ENCODE measurements at places on chromosomes 3 and 15.

- H3K27me3 ChIP-seq: no peaks in the 10 kb centered on the region
- no peak overlapping the region for H3K4me3 ChIP-seq
- no peaks in the 10 kb centered on the region for H3K4me1 ChIP-seq
- H3K27ac ChIP-seq: no peak overlapping the region
These were observed 869 bp downstream of the PLA1A start for GRCh38 chr3:119598410-119599098.

GRCh38 chr3:127758013-127758412 is 64.3 kb downstream of the MGLL start:
- H3K27me3 ChIP-seq: no peaks in the 10 kb centered on the region
- no peak for DNase-seq
- H3K36me3 ChIP-seq: no peaks in the 10 kb centered on the region
- no peak overlapping the region for H3K4me3 ChIP-seq
- H3K27ac ChIP-seq: no peak overlapping the region

GRCh38 chr3:129314386-129315222 is 35.9 kb downstream of the HMCES start:
- peaks cover 15% of the 10 kb centered on the region for H3K4me1 ChIP-seq
- H3K36me3 ChIP-seq: no peaks in the 10 kb centered on the region
- peak; percentile 85 for DNase-seq
- H3K4me3 ChIP-seq: peak overlapping the region; percentile 94

DNA sequence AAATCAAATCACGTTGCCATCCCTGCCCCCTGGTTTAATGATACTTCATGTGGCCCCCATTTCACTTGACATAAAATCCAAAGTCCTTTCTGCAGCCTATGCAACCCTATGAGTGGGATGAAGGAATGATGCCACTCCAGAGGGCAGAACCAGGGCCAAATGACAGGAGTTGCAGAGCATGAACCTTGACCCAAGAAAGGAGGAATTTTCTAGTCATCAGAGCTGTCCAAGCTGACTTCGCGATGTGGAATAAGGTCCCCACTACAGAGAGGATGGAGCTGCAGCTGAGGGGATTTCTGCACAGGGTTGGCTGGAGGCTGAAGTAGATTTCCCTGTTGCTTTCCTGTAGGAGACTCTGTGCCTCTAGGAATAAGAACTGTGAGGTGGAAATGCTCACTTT is 15.8 kb upstream of the EPHB3 start:
- H3K27ac ChIP-seq: no peak overlapping the region
- no peak overlapping the region for H3K4me3 ChIP-seq
- H3K4me1 ChIP-seq: no peaks in the 10 kb centered on the region

- no peaks in the 10 kb centered on the region for H3K4me1 ChIP-seq
- no peak for DNase-seq
- no peak overlapping the region for H3K4me3 ChIP-seq
- no peaks in the 10 kb centered on the region for H3K36me3 ChIP-seq
These were observed 39.6 kb downstream of the DPH6 start for GRCh38 chr15:35506272-35506870.

DNA sequence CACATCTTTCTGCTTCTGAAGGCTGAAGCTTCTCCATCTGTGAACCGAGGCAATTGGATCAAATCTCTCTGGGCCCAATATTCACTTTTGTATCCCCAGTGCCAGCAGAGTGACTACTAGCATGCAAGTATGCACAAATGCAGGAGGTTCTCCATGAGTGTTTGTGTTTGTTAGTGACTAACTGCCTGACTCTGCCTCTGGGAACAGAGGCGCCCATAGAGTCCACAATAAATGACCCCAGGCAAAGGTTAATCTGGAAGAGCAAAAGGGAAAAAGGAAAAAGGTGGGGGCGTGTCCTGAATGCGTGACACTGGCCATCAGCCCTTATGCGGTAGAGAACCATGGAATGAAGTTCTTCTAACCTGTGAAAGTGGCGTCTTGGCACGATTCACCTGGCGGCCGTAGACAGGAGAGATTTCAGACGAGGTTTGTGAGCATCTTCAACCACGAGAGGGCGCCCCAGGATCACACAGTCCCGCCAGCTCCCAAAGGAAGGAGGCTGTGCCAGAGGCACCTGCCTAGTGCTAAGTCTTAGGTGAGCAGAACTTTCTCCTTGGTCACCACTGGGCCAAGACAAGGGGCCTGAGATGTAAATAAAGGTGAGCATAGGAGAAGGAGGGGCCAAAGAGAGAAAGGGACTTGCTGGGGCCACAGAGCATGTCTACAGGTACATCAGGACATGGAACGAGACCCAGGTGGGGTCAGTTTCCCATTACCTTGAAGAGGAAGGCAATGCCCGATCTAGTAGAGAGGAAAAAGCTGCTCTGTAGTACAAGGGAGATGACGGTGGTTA is 44.2 kb downstream of the RBPMS2 start:
- no peaks in the 10 kb centered on the region for H3K4me1 ChIP-seq
- H3K4me3 ChIP-seq: no peak overlapping the region
- H3K27me3 ChIP-seq: no peaks in the 10 kb centered on the region
- no peaks in the 10 kb centered on the region for H3K36me3 ChIP-seq

DNA sequence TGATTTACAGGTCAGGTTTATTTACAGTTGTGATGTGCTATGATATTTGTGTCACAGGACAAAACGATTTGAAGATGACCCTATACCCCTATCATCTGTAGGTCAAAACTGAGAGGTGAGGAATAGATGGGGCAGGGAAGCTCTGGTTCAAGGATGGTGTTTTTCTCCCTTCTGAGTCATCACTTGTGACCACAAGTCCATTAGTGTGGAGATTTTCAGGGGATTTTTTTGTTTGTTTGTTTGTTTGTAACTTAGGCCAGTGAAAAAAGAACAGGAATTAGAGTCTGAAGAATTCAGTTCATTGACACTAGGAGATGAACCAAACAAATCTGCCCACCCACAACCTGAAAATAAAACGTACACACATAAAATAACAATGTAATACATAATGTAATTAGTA is 62.7 kb upstream of the FAM98B start:
- no peaks in the 10 kb centered on the region for H3K4me1 ChIP-seq
- no peak overlapping the region for H3K4me3 ChIP-seq
- H3K36me3 ChIP-seq: no peaks in the 10 kb centered on the region
- no peak for DNase-seq
- no peak overlapping the region for H3K27ac ChIP-seq
- no peaks in the 10 kb centered on the region for H3K27me3 ChIP-seq

- H3K4me1 ChIP-seq: no peaks in the 10 kb centered on the region
- H3K4me3 ChIP-seq: peak overlapping the region; percentile 84
- no peaks in the 10 kb centered on the region for H3K27me3 ChIP-seq
These were observed 1.4 kb downstream of the DNAJA4 start for GRCh38 chr15:78265752-78266224.

DNA sequence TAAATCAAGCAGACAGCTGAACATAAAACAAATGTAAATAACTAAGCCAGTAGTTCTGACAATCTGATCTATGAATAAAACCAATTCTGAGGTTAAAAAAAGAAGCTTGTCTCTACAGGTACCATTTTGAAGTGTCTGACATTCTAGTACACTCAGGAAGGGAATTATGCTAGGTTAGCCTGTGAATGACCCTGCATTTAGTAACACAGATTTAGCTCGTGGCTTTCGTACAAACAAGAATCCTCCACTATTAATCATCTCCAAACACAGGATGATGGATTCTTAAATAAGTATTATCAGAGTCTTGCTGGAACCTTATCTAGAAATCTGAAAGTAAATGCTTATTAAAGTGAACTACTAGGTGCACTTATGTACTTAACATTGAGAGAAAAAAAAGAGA is 1120.1 kb downstream of the ROBO1 start:
- H3K36me3 ChIP-seq: no peaks in the 10 kb centered on the region
- DNase-seq: no peak
- H3K27ac ChIP-seq: no peak overlapping the region
- H3K27me3 ChIP-seq: no peaks in the 10 kb centered on the region
- no peaks in the 10 kb centered on the region for H3K4me1 ChIP-seq
- no peak overlapping the region for H3K4me3 ChIP-seq

DNA sequence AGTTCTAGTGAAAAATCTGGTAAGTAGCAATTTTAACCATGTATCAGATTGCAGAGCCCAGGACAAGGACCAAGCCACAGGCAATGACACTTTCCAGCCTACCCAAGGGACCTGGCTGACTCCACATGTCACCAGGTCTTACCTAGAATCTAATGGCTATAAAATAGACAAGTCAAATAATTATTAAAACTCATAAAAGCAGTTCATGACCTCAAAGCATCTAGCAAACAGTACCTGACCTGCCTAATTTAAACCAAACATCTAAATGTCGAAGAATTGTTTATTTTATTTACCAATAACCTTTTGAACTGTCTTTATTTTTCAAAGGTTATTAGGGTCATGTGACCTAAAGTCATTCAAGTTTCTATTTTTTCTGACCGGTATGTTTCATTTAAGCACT is 35.6 kb upstream of the MKRN3 start:
- no peaks in the 10 kb centered on the region for H3K27me3 ChIP-seq
- H3K4me3 ChIP-seq: no peak overlapping the region
- H3K27ac ChIP-seq: no peak overlapping the region

GRCh38 chr15:42080186-42080918 is 14.0 kb downstream of the PLA2G4D start:
- no peak for DNase-seq
- no peaks in the 10 kb centered on the region for H3K4me1 ChIP-seq

- no peak for DNase-seq
- H3K27ac ChIP-seq: no peak overlapping the region
These were observed 71.8 kb downstream of the PHC3 start for GRCh38 chr3:170109579-170110293.

- no peak for DNase-seq
- no peaks in the 10 kb centered on the region for H3K36me3 ChIP-seq
- H3K4me1 ChIP-seq: no peaks in the 10 kb centered on the region
- H3K4me3 ChIP-seq: no peak overlapping the region
- no peak overlapping the region for H3K27ac ChIP-seq
These were observed 303.4 kb upstream of the DNAJC19 start for GRCh38 chr3:181292984-181293383.

DNA sequence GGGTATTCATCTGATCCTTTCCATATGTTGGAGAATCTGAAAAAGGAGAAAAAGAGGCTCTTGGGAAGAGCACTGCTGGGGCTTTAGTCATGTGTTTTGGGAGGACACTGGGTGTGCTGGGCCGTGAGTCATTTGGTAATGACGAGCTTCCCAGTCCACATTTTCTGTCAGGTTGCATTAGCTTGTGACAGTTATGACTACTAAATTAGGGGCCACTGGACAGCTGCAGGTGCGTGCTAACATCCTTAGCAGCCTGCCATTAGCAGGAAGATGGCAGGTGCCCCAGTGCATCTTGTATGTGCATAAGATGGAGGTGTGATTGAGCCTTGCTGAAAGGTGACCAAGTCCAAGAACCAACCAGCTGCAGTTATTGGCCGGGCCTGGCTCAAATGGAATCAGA is 242.4 kb downstream of the RYR3 start:
- H3K36me3 ChIP-seq: no peaks in the 10 kb centered on the region
- H3K4me3 ChIP-seq: no peak overlapping the region
- no peak overlapping the region for H3K27ac ChIP-seq
- no peaks in the 10 kb centered on the region for H3K4me1 ChIP-seq

- no peaks in the 10 kb centered on the region for H3K36me3 ChIP-seq
- no peaks in the 10 kb centered on the region for H3K4me1 ChIP-seq
- no peak overlapping the region for H3K4me3 ChIP-seq
- H3K27ac ChIP-seq: peak overlapping the region; percentile 10
These were observed 54.5 kb upstream of the ABHD10 start for GRCh38 chr3:111924283-111924682.

- H3K27ac ChIP-seq: no peak overlapping the region
- H3K4me3 ChIP-seq: no peak overlapping the region
- no peaks in the 10 kb centered on the region for H3K36me3 ChIP-seq
These were observed 204.0 kb downstream of the PLCL2 start for GRCh38 chr3:17088602-17089313.

DNA sequence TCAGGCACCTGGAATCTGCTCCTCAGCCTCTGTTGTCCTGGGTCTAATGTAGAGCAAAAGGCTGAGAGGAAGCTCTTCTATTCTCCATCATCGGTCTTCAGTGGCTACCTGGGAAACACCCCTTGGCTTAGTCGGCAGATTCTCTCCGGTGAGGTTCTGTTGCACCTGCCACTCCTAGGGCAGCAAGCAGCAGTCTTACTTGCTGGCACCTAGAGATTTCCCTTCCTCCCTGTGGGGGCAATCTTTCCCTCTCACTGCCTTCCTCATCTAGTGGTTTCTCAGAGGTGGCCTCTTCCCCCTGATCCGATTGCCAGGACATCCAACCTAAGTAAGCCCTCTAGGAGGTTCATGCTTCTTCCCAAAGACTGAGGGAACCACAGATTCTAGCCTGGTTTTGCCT is 60.8 kb downstream of the PLS1 start:
- DNase-seq: no peak
- H3K27ac ChIP-seq: no peak overlapping the region
- H3K36me3 ChIP-seq: no peaks in the 10 kb centered on the region
- H3K4me3 ChIP-seq: no peak overlapping the region

DNA sequence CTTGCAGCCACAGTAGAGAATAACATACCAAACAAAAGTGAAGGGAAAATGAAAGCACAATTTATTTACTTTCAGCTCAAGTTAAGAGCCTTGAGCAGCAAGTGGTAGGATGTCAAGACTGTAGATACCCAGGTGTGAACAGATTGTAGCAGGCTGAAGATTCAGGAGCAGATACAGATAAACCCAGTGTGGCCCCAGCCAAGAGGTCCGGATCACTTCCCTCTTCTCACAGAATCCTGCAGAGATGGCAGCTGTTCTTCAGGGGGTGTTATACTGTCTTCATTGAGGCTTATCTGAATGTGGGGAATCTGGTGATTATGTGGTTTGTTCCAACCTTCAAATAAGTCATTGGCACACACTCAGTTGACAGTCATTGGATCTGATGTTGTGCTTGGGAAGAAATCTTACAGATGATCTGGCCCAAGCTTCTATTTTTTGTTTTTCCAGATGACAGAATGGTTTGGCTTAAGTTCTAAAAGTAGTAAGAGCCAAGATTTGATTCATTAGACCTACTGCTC is 2.2 kb downstream of the STARD9 start:
- H3K36me3 ChIP-seq: no peaks in the 10 kb centered on the region
- H3K27ac ChIP-seq: peak overlapping the region; percentile 50
- no peak overlapping the region for H3K4me3 ChIP-seq

DNA sequence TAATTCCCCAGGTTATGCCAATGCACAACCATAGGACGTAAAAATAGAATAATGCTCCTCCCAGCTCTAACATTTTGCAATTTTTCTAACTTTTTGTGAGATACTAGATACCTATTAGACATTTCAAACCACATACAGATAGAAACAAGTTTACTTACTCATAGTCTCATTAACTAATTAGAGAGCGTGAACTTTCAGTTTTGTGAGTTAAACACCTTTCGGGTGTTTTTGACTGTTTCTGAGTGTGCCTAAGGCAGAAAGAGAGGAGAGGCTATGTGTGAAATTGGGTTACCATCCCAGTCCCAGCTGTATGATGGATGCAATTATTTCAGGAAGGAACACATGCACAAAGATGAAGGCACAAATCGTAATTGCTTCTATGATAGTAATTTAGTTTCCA is 300.4 kb upstream of the POU1F1 start:
- no peaks in the 10 kb centered on the region for H3K4me1 ChIP-seq
- DNase-seq: no peak
- no peaks in the 10 kb centered on the region for H3K36me3 ChIP-seq
- H3K4me3 ChIP-seq: no peak overlapping the region
- no peaks in the 10 kb centered on the region for H3K27me3 ChIP-seq

- H3K4me1 ChIP-seq: no peaks in the 10 kb centered on the region
- peaks cover 6% of the 10 kb centered on the region for H3K36me3 ChIP-seq
- H3K4me3 ChIP-seq: no peak overlapping the region
- no peak overlapping the region for H3K27ac ChIP-seq
- DNase-seq: no peak
These were observed 48.7 kb downstream of the NMNAT3 start for GRCh38 chr3:139629033-139629432.

GRCh38 chr15:72271895-72272212 is 500 bp downstream of the PARP6 start:
- H3K27me3 ChIP-seq: no peaks in the 10 kb centered on the region
- no peak for DNase-seq
- H3K27ac ChIP-seq: peak overlapping the region; percentile 96

GRCh38 chr3:186381424-186382216 is 19.6 kb upstream of the DGKG start:
- H3K36me3 ChIP-seq: no peaks in the 10 kb centered on the region
- H3K27me3 ChIP-seq: no peaks in the 10 kb centered on the region
- no peak overlapping the region for H3K4me3 ChIP-seq
- DNase-seq: no peak
